ENCODE measurements at places on chromosomes 1 and 21.

DNA sequence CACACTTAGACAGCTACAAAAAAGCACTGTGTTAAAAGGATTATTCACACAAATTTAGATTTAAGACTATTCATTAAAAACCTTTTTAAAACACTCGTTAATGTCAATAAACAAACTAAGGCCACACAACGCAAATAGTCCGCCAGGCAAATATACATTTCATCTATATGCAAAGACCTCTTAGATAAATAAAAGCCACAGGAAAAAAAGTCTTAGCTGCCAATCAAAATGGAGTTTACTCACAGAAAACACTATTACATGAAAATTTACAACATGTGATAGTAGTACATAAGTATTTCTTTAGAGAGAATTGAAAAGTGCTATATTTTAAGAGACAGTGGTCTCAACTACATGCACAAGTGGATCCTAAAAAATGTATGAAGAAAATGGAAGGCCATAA lies 2.7 kb upstream of the PHTF1 start:
- DNase-seq, result no peak

DNA sequence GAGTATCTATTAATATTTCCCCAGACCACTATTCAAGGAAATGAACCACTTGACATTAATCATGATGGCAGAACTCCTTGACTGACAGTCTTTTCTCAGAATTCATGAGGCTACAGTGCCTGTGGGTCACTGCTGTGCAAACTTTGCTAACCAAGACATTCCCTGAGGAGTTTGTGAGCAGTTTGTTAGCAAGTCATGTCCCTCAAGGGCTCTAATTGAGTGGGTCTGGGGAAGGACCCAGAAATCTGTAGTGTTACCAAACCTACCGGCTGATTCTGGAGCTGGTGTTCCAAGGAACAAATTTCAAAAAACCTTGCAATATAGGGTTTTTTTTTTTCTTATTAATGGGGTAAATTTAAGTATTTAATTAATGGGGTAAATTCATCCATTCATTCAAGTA lies 103.2 kb upstream of the VANGL1 start:
- DNase-seq, result no peak

DNA sequence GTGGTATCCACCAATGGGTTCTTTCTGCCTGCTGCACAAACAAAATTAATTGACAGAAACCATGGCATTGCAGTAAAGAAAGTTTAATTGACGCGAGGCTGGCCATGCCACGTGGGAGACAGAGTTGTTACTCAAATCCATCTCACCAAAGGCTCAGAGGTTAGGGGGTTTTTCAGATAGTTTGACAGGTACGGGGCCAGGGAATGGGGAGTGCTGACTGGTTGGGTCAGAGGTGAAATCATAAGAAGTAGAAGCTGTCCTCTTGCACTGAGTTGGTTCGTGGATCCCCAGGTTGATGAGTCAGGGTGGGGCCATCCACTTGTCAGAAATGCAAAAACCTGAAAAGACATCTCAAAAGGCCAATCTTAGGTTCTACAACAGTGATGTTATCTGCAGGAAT lies 941 bp upstream of the TBCE start:
- DNase-seq, result no peak

DNA sequence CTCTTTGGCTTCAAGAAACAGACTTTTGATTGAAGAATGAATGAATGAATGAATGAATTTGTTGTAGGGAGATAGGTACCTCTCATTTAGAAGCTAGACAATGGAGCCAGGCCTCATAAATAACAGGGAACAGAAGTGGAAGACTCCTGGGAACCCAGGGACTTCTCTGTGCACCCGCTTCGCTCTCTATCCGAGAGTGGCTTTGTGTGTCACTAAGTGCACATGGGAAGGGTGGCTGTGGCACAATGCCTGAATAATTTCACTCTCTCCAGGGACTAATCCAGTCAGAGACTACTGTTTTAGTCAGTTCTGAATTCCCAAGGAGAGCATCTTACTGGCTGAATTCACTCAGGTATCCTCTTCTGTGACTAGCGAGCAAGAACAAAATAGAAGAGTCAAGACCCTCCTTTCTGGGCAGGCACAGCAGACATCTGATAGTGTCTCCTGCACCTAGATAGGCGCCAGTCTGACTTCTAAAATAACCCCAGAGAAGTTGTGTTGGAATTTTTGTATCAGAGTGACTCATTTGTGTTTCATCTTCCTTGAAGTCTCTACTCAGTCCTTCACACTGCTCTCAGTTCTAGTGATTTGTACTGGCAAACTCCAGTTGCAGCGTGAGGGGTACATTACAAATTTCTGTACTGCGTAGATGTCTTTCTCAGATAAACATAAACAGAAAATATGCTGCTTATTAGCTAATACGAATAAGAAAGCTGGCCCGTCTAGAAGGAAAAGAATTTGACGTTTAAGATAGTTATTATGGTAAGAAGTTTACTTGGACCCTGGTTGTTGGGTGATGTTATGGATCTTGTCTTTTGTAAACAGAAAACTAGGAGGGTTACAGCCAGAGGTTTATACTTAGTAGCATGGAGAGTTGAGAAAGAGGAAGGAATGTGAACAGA lies 34.0 kb downstream of the BACH1 start:
- no peak for DNase-seq

GRCh38 chr21:44935533-44935927 lies 4.3 kb upstream of the SLX9 start:
- no peak for DNase-seq

DNA sequence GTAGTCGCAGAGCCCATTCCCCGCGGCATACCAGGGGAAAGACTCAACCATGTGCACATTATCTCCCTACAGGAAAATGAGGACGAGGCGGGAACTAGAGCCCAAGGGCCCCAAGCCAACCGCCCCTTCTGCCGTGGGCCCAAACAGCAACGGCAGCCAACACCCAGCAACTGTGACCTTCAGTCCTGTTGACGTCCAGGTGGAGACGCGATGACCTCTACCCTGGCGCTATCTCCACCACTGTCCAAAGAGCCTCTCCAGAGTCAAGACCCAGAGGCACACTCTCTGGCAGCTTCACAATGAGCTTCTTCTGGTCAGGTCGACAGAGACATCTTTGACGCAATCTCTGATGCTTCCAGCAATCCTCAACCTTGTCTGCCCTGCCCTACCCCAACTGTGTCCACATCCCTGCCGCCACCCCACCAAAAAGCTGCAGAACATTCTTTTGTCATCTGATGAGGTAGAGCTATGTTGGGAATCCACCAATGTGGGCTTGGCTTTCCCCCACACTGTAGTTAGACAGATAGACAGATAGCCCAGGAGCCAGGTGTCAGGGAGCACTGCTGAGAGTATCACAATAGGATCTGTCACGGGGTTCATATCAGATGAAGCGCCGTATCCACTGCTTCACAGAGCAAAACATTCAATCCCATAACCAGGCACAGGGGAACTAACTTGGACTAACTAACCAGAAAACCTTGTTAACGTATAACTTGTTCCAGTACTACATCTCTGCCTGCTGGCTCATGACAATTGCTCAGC lies 37.4 kb upstream of the SRRM1 start:
- DNase-seq, result no peak

DNA sequence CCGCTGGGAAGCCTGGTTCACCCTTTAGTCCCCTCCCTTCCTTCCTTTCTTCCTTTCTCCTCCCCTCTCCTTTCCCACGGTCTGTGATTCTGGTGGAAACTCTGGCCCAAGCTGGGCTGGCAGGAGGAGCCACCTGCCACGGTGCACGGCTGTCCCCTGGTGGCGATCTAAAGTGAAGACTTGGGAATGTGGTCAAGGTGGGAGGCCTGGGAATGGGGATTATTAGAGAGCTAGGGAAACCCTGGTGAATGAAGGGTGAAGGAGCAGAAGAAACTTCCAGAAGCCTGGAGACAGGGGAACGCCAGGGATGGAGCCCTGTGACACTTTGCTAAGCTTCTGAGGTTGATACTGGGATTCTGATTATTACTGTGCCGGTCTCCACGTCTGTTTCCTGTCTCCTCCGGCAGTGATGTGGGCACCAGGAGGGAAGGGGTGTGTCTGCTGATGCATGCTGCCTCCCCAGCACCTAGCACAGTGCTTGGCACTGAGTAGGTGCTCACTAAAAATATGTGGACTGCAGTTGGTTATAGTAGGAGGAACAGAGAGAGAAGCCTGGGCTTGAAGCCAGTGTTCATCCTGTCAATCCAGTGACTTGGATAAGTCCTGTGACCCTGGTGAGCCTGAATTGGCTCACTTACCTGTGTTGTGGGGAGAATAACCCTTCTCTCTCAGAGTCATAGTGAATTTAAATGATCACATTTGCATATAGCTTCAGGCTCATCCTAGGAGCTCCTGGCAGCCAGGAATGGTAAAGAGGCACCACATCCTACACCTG lies 71.2 kb upstream of the NBPF3 start:
- peak; percentile 68 for DNase-seq

- no peak for DNase-seq
Observed at GRCh38 chr1:177944016-177944949, 25.6 kb downstream of the SEC16B start.

DNA sequence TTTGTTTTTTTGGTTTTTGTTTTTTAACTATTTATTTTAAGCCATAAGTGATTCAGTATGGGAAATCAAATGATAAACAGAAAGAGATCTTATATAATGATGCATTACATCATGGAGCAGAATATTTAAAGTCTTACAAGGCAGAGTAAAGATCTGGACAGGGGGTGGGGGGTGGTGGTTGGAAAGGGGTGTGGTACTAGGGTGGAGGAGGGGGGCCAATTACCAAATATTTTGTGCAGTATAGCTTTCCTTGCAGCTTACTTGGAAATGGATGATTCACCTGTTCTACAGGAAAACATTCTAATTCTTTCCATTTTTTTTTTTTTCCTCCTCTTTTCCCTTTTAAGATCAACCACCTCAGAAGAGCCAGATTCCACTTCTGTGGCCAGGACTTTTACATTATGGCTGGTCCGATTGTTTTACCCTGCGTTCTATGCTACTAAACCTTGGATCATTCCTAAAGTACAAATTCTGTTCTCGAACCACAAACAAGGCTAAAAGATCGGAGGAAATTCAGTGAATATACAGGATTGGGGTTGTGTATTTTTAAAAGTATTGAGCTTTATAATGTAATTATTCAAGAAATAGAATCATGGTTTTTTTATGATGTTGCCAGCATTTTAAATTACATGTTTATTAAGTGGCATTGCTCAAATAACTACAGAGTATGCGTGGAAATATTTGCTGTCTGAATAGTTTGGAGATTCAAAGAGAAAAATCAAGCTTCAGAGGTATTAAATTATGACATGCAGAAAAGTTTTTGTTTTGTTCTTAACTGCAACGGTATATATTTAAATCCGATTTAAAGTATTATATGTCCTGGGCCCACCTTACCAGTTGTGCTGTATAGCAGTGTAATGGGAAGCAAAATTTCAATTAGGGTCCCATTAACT lies 859.5 kb downstream of the USP25 start:
- no peak for DNase-seq

GRCh38 chr1:119143706-119144105 lies 3.3 kb upstream of the WARS2 start:
- DNase-seq, result no peak

- DNase-seq, result no peak
Observed at GRCh38 chr21:24840287-24840686, 767.0 kb downstream of the MRPL39 start.

GRCh38 chr1:110062612-110063011 lies 7.9 kb downstream of the ALX3 start:
- no peak for DNase-seq

GRCh38 chr1:99277066-99277465 lies 12.8 kb downstream of the PLPPR4 start:
- no peak for DNase-seq

DNA sequence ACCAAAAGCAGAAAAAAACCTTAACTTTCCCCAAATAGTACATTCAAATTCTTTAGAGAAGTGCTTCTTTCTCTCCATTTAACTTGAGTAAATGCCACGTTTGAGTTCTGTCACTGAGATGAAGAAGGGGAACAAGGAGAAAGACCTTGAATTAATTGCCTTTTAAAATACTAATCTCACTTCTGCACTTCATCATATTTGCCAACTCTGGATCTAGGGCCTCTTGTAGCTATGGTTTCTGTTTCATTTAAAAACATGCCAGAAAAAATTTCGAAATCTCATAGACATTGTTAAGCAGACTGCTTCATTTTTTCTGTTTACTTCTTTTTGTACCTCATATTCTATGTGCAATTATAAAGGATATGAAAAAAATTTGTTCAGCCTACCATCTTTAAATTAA lies 24.6 kb downstream of the MIXL1 start:
- no peak for DNase-seq

GRCh38 chr1:7317888-7318287 lies 453.2 kb upstream of the VAMP3 start:
- DNase-seq, result no peak

Measured in substantia nigra (tissue), 51 donors.